ENCODE measurements at places on chromosomes 2 and 18.

DNA sequence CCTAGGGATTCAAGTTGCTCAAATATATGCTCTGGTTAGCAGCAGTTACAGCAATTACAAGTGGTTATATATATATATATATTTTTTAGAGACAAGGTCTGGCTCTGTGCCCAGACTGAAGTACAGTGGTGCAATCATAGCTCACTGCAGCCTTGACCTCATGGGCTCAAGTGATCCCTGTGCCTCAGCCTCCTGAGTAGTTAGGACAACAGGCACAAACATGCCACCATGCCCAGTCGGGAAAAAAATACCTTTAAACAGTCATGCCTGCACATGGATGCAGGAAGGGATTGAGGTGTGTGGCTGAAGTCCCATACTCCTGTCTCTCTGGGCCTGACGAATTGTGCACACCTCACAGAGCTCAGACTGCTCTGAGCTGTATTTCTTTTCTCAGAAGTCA, 19.6 kb upstream of the DNAH7 start:
- peak; percentile 34 for DNase-seq

GRCh38 chr18:12882453-12883371, 1.3 kb downstream of the PTPN2 start:
- peak; percentile 22 for DNase-seq

DNA sequence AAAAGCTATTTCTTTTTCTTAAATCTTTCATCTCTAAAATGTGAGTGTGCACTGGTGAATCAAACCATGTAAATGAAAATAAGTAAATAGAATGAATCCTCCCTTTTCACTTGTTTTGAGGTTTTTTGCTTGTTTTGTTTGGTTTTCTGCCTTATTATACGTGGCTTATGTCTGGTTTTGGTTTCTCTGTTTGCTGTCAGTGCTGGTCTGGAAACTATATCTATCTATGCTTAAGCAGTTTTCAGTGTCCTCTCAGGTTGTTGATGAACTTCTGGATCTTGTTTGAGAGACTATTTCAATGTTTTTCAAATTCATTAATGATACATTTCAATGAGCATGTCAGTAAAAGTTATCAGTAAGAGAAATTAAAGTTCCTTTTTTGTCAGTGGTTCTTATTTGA, 48.1 kb upstream of the TNFRSF11A start:
- DNase-seq, result no peak

GRCh38 chr2:182133195-182133891, 147.7 kb downstream of the PPP1R1C start:
- peak; percentile 54 for DNase-seq

GRCh38 chr2:53188851-53189510, 578.6 kb upstream of the CHAC2 start:
- no peak for DNase-seq

Measured in astrocyte of the spinal cord (primary cell).